ENCODE measurements at places on chromosomes 4 and X.

- DNase-seq = no peak
These were observed 1.1 kb downstream of the MAML3 start for GRCh38 chr4:140152751-140153418.

DNA sequence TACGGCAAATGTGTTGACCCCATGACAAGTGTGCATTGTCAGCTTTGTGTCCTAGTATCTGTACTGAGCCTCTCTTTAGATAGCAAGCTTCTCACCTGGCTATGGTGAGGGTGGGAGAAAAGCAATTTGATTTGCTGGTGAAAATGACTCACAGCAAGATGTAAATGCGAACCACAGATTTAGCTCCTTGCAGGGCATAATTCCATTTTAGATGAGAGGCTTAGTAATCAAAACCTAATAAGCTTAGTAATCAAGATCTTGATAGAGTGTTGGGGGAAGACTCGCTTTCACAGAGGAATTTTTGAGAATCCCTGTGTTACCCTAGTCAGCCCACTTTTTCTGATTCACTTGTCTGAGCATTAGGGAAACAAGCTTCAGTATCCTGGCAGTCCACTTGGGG is 7.7 kb upstream of the OCIAD2 start:
- DNase-seq = no peak

DNA sequence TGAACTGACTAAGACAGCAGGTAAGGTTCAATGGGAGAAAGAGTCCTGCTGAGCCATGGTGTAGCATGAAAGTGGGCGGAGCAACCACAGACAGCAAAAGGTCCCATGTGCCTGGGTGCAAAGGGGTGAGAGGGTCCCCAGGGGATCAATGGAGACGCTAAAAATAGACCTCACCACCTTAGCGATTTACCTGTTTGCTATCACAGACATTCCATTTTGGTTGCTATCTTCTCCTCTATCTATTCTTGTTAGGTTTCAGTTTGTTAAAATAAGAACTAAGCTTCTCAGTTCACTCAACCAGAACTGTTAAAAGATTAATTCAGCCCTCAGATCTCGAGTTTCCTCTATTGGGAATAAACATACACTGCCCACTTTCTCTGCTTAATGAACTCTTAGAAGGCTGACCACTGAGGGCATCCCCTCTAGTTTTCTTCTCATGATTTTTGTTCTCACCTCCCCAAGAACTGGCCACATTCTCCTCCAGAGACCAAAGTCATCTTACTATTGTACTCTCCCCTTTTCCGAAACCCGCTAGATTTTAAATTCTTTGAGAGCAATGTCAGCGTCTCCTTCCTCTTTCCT is 136.7 kb downstream of the PARM1 start:
- DNase-seq = no peak

DNA sequence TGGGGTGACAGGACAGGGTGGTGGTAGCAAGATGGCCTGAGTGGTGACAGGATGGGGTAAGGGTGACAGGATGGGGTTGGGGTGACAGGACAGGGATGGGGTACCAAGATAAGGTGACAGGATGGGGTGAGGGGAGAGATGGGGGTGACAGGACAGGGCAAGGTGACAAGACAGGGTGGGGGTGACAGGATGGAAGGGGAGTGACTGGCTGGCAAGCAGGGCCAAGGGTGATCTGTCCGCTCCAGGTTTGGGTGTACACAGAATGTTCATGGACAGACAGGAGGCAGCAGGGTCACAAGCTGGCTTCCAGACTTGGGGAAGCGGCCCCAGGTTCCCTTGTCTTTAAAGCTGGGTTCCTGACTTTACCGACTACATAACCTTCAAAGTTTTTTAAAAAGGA is 23.3 kb downstream of the RNF212 start:
- no peak for DNase-seq

GRCh38 chrX:39149761-39150160 is 348.5 kb downstream of the MID1IP1 start:
- no peak for DNase-seq

Data from stimulated activated CD4-positive, alpha-beta T cell treated with anti-CD3 and anti-CD28 coated beads, Interleukin-1b, Interleukin-23, amount 100 ng/mL, for 1 hour (primary cell).